ENCODE measurements at places on chromosomes 16 and 17.

- DNase-seq = no peak
Observed at GRCh38 chr17:10683853-10684252, 13.5 kb downstream of the SCO1 start.

DNA sequence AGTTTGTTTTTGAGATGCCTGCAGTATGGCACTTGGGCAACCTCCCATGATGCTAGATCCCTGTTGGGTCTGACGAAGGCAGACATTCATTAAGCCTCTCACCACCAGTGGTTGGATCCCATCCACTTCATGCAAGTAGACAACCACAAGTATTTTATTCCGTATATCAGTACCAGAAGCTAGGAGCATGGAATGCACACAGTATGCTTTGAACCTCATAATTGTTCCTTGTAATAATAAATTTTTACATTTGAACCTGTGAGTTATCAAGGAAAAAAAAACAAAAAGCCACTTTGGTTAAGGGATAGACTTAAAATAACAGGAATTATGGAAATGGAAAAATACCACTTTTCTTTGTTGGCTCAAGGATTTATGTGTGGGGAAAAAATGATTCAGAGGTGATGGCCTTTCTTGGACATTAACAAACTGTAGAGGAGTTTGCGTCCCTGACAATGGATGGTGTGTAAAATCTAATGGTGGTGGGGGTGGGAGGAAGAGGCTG lies 107.1 kb upstream of the KCNJ16 start:
- DNase-seq = no peak

- DNase-seq = no peak
Observed at GRCh38 chr17:72891627-72892026, 200.9 kb downstream of the SLC39A11 start.

- no peak for DNase-seq
Observed at GRCh38 chr17:66746736-66747135, 88.2 kb upstream of the CACNG5 start.

DNA sequence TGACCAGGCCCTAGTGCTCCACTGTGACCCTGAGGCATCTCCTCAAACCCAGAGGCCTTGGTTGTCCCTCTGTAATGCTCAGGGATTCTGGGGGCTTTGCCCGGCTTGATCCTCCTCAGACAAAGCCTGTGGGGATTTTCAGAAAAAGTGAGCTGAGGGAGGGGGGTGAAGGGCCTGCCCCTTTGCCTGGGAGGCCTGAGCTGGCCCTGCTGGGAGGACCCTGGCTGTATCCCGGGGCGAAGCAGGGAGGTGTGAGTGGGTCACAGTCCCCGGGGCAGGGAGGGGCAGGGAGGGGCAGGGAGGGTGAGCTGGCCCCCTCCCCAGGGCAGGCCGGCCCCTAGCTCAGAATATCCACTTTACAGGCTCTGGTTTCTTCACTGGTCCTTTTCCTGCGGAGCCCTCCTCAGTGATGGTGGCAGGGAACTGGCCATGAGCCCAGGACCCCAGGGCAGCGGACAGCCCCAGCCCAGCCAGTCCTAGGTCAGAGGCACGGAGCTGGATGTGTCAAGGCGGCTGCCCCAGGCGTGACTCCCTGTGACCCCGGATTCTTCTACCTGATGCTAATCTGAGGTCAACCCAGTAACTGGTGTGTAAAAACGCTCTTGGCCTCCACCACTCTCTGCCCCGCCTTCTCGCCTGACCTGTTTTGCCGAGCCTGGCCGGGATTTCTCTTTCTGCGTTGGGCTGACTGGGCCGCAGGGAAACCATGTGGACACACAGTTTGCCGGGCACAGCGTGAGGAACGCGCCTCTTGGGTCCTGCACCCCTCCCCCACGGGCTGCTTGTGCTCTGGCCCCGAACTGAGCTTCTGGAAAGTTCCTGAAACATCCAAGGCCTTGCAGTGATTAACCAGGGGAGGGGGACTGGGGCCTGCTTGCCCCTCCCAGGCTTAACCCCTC lies 5.8 kb upstream of the FASN start:
- no peak for DNase-seq

GRCh38 chr16:57791893-57792461 lies 10.3 kb downstream of the KIFC3 start:
- DNase-seq = no peak

DNA sequence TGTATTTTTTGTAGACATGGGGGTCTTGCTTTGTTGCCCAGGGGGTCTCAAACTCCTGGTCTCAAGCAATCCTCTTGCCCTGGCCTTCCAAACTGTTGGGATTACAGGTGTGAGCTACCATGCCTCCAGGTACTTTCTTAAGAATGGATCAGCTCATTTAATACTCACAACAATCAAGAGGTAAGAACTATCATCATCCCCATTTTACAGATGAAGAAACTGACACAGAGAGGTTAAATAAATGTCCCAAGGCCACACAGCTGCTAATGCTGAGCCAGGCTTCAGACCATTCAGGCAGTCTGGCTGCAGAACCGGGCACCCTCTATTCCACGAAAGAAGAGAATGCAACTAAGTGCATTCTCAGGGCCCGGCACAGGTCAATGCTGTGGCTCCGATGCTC lies 22.0 kb downstream of the CCDC102A start:
- DNase-seq = no peak
